ENCODE measurements at places on chromosomes 16 and 17. TPM values are rescaled to one million over a fixed set of nuclear protein-coding genes. Genes with fewer than 3 reads are reported as not detected.

ATAD5 gene
- 0.92 TPM for total RNA-seq

GRCh38 chr16:10269632-10270031 is 87.4 kb upstream of the GRIN2A start:
- DNase-seq: no peak

UTS2R gene
- total RNA-seq: not detected

KCTD13 gene
- total RNA-seq: 28.4 TPM

GRCh38 chr17:61528171-61528570 is 62.8 kb downstream of the NACA2 start:
- DNase-seq: no peak

- DNase-seq: no peak
Observed at GRCh38 chr16:21937336-21937829, 15.8 kb upstream of the UQCRC2 start.

GRCh38 chr17:82238472-82239201 is 9.8 kb downstream of the SLC16A3 start:
- DNase-seq: peak; percentile 87

- no peak for DNase-seq
Observed at GRCh38 chr16:2005646-2006045, 4.0 kb downstream of the ZNF598 start.

KRT17 gene
- total RNA-seq: not detected

DNA sequence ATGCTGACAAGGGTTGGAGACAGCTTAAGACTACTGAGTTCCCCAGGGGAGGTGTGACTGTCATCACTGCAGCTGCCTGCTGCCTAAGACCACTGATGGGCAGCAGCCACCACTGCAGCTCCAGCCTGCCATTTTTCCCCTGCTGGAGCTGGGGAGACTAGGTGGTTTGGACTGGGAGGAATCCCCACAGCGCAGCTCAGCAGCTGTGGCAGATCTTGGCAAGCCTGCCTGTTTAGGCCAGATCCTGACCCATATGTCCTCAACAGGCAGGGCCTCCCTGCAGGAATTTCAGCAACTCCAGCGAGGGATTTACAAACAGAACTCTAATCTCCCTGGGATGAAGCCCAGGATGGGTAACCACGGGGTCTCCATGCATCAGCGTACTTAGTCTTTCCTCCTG is 356.4 kb upstream of the TOM1L1 start:
- DNase-seq: no peak

DNA sequence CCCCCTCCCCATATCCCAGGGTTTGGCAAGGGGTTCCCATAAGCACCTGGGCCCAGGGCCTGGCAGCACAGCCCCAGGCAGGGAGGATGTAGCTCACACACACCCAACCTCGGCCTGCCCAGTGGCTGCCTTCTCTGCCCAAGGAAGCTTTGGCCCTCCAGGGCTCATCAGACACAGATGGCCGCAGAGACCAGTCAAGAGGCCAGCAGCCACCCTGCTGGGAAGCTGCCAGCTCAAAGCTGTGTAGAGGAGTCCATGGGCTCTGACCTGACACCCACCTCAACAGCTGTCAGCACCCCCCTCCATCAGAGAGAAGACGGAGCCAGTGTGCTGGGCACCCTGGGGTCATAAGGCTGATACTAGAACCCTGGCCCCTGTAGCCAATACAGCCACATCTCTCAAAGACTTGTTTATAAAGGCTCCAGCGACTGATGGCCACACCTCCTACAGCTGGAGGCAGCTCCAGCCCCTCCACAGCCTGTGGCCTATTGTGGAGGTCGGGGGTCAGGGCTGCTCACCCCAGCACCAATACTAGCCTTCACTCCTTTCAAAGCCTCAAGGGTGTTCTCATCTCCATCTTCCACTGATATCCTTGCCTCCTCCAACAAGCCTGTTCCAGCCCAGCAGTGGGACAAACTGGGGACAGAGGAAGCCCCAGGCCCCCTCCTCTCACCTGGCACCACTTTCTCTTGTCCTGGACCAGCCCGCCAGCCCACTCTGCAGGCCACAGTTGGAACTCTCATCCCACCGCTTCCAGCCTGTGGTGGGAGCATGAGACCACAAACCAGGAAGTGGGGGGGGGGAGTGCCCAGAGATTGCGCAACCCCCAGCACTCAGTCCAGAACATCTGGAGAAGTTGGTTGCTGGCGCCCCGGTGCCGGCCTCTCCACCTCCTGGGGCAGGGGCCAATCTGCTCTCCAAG is 2.2 kb upstream of the MPG start:
- DNase-seq: peak; percentile 62

SLC35G6 gene
- total RNA-seq: not detected

- DNase-seq: no peak
Observed at GRCh38 chr17:38947189-38947588, 20.0 kb downstream of the FBXO47 start.

DNA sequence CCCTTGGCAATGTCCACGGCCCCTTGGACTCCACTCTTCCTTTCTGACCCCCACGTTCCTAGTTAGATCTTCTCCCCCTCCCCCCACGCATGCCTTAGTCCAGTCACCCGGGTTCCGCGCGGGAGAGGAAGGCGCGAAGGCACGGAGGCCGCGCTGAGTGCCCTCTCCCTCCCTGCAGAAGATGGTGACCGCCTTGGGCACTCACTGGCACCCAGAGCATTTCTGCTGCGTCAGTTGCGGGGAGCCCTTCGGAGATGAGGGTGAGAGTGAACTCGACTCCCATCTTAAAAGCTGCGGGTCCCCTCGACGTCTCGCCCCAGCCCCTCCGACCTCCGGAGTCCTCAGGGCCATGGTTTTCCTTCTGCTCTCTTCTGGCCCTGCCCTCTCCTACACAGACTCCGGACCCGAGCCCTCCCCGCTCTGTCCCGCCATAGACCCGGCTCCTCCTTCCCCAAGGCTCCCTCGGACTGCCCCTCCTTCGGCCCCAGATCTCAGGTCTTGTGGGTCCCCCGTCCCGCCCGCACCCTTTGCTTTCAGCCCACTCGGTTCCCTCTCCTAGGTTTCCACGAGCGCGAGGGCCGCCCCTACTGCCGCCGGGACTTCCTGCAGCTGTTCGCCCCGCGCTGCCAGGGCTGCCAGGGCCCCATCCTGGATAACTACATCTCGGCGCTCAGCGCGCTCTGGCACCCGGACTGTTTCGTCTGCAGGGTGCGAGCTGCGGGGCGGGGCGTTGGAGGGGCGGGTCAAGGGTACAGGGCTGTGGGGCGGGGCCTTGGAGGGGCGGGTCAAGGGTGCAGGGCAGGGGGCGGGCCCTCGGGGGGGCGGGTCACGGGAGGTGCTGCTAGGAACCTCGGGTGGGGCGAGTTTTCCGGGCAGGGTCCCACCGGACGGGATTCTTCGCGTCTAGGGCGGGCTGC is 4.6 kb downstream of the TGFB1I1 start:
- peak; percentile 72 for DNase-seq

DNA sequence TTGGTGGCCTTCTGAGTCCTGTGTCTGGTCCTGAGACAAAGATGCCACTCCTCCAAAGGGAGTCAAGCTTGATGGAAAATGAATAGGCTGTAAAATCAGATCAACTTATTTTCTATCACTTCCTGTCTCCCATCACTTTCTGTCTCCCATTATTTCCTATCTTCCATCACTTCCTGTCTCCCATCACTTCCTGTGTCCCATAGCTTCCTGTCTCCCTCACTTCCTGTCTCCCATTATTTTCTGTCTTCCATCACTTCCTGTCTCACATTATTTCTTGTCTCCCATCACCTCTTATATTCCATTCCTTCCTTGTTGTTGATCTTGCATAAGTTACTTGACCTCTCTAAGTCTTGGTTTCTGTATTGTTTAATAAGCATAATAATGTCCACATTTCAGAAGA is 418.5 kb upstream of the EEF2KMT start:
- DNase-seq: no peak

DNA sequence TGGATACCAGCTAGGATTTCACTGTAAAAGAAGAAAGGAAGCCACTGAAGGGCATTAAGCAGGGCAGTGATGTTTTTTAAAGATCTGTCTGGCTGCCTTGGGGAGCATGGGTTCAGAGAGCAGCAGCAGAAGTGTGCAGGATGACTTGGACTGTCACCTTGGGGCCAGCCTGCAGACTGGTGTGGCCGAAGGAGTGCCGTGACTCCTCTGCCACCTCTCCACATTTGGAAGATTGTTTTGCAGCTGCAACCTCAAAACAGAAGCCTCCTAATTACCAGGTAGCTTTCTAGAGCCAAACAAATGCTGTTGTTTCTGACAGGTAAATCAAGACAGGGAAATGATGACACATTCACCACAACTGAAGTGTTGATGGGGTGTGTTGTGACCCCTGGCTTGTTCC is 681.4 kb downstream of the WWOX start:
- DNase-seq: no peak

GRCh38 chr16:4385066-4385788 is 13.6 kb downstream of the VASN start:
- no peak for DNase-seq

GRCh38 chr17:43211480-43212402 is at the start of gene TMEM106A:
TSS of gene TMEM106A (plus strand) at chr17:43211875. CDS start at chr17:43213042, 1,167 bp downstream.
- DNase-seq: peak; percentile 70

- no peak for DNase-seq
Observed at GRCh38 chr17:17866425-17866824, 29.6 kb upstream of the SREBF1 start.

HIGD1B gene
- 7.2 TPM for total RNA-seq

- DNase-seq: no peak
Observed at GRCh38 chr16:83345846-83346640, 461.7 kb upstream of the HSBP1 start.

PIP4K2B gene
- 46.7 TPM for total RNA-seq

DNA sequence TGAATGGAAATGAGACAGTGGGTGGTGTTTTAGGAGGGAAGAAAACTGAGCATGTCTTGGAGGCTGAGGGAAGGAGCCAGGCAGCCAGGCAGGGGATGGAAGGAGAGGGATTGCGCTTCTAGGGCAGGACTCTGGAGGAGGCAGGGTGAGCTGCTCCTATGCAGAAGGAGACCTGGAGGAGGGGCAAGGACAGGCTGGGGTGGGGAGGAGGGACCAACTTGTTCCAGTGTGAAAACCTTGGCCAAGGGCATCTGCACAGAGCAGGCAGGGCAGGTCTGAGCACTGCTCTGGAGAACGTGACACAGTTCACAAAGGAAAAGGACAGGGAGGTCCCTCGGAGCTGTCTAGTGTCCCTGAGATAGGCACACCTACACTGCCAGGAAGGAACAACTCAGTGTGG is 5.5 kb downstream of the GALK1 start:
- DNase-seq: no peak

PDIA2 gene
- total RNA-seq: 1.3 TPM

TBC1D26 gene
- not detected for total RNA-seq

TIMM22 gene
- total RNA-seq: 9.1 TPM

HID1 gene
- total RNA-seq: 186 TPM

GRCh38 chr16:79536958-79537357 is 63.6 kb downstream of the MAF start:
- DNase-seq: no peak

TAC4 gene
- not detected for total RNA-seq

DNA sequence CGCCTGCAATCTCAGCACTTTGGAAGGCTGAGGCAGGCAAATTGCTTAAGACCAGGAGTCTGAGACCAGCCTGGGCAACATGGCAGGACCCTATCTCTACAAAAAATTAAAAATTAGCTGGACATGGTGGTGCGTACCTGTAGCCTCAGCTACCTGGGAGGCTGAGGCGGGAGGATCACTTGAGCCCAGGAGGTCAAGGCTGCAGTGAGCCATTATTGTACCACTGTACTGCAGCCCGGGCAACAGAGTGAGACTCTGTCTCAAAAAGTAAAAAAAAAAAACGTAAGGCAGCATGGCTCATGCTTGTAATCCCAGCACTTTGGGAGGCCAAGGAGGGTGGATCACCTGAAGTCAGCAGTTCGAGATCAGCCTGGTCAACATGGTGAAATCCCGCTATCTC is 263.6 kb downstream of the PARN start:
- DNase-seq: no peak

PHOSPHO1 gene
- 0.23 TPM for total RNA-seq

DNA sequence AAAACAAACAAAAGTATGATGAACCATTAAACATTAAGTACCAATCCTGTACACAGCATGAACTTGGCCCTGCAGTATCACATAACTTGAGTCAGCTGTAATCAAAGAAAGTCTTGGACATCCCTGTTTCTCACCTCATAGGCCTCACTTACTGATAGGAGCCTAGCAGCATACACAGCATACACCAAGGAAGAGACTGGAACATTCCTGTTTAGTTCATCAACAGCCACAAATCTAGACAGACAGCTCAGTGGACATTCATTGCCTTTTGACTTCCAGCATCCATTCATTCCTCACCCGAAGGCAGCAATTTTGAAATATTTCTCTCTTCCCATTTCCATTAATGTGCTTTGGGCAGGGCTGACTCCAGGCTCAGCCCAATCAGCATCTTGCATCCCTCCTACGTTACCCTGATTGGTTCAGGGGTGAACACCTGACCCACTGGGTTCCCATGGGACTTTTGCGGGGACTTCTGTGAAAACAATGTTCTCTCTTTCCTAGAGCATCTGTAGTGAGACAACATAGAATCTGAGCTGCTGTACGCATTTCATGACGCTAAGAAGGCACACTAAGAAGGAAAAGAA is 336.7 kb upstream of the ZFHX3 start:
- no peak for DNase-seq

DNA sequence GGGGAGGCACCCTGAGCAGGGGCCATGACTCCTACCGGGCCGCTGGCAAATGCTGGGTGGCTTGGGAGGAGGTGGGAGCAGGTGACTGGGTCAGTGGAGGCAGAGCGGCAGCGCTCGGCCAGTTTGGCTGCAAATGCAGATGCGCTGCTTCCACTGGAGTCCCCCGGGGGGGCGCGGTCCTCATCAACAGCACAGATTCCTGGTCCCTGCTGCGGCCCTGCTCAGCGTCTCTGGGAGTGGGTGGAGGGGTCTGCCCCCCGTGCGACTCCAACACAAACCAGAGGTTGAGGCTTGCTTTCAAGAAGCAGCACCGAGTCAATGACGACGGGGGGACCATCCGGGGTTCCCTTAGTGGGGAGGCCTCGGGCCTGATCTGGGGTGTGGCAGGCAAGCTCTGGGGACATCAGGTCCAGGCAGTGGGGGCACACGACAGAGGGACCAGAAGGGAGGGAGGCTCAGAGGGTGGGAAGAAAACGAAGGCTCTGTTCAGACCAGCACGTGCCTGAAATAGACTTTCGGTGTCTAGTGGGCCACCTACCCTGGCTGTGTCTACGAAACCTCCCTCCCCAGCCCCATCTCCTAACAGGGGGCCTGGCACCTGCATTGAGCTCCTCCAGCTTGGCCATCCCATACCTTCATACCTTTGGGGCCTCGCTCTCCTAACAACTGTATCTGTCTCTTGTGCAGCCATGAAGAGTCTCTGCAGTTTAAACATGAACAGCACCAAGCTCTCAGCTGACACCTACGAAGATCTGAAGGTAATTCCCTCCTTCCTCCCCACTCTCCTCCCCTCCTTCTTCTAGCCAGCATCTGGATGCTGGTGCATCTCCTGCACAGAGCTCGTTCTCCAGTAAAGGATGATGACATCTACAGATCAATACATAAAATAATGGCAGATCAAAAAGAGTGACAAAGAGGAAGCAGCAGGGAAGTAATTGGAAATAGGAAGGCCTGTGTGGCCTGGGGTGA is 72.5 kb upstream of the PLCG2 start:
- no peak for DNase-seq

SNX20 gene
- total RNA-seq: 4.2 TPM

C16orf96 gene
- total RNA-seq: 0.06 TPM

DNA sequence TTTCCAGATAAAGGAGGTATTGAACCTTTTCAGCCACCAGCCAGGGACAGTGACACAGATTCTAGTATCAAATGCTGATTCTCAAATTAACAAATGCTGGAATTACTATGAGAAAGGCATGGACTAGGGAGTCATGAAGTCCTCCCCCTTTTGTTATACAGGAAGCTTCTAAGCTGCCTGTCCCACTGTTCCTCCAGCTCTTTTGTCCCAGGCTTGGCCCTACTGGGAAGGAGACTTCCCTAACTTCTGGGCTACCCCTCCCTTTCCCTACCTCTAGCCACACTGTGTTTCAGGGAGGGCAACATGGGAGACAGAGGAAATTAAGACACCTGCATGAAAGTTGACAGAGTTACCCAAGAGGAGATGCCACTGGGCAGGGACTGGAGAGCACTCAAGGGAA is 192.5 kb downstream of the CDH13 start:
- DNase-seq: no peak

All from mucosa of gallbladder (tissue), 1 donor.